Lower lobe of right lung (tissue), 2 donors: ENCODE measurements at places on chromosomes 5 and 9.

GRCh38 chr9:84173961-84174360 is 166.6 kb downstream of the SLC28A3 start:
- DNase-seq, result no peak

- no peak for DNase-seq
Measured at GRCh38 chr9:32172256-32172655, 212.2 kb upstream of the ACO1 start.

DNA sequence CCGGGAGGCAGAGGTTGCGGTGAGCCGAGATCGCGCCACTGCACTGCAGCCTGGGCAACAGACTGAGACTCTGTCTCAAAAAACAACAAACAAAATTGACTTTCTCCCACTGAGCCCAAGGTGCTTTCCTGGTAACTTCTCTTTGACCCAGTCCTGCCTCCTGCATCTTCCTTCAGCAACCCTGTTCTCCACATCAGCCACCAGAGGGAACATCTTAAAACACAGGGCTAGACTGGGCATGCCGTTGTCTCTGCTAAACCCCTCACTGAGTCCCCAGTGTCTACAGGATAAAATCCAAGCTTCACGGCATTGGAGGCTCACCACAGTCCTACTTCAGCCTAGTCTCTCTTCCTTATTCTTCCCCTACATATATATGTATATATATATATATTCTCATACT is 39.8 kb upstream of the KCNMB1 start:
- DNase-seq, result no peak

- DNase-seq, result no peak
Measured at GRCh38 chr9:109880276-109881169, 100.5 kb downstream of the PALM2AKAP2 start.

GRCh38 chr9:99582814-99583213 is 238.9 kb upstream of the NR4A3 start:
- no peak for DNase-seq

DNA sequence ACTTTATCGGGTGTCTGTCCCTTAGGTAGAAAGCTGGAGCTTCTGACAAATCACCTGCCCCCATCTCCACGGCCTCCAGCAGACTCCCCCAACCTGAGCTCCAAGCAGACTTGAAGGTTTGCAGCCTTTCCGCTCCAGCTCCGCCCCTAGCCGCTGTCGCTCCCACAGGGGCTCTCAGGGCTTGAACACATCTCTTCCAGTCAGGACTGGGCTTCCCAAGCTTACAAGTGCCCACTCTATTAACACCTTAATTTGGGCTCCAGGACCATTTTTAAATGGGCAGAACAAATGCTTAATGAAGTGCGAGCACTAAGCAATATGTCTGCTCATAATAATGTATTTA is 17.2 kb upstream of the SLC25A51 start:
- DNase-seq, result no peak

- DNase-seq, result no peak
Measured at GRCh38 chr9:128459011-128459410, 3.2 kb downstream of the ODF2 start.
